Activated CD4-positive, alpha-beta T cell treated with anti-CD3 and anti-CD28 coated beads, Interleukin-2, amount 50 U/mL, for 24 hours (primary cell): ENCODE measurements at places on chromosomes 12 and 14.

- no peak for DNase-seq
Measured at GRCh38 chr12:65891219-65891618, 66.9 kb downstream of the HMGA2 start.

DNA sequence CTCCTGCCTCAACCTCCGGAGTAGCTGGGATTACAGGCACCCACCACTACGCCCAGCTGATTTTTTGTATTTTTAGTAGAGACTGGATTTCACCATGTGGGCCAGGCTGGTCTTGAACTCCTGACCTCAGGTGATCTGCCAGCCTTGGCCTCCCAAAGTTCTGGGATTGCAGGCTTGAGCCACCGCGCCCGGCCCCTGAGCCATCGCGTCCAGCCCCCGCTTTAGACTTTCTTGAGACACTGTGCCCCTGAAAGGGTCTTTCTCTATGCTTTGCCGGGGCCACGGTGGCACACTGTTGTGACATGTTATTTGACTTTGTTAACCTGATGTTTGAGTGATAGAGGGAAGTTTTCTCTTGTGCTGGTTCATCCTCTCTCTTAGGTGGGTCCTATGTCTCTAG, 186.4 kb downstream of the BTG1 start:
- no peak for DNase-seq

DNA sequence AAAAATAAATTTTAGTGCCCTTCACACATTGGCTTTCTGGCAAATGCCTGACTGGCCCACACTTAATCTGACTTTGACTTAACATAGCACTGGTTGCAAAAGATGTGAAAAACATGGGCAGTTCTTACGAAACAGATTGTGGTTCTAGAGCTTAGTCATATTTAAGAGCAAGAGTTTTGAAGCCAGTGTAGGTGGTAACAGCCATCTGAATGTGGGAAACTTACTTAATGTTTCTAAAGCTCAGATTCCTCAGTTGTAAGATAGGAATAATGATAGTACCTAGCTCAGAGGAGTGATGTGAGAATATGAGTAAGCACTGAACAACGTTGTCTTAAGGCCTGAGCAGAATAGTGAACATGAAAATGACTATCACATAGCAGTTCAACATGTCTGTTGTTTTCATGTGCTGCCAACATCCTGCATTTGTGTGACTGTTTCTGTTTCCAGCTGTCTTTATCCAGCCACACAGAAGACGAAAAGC, 262.7 kb downstream of the SYT1 start:
- DNase-seq, result no peak

DNA sequence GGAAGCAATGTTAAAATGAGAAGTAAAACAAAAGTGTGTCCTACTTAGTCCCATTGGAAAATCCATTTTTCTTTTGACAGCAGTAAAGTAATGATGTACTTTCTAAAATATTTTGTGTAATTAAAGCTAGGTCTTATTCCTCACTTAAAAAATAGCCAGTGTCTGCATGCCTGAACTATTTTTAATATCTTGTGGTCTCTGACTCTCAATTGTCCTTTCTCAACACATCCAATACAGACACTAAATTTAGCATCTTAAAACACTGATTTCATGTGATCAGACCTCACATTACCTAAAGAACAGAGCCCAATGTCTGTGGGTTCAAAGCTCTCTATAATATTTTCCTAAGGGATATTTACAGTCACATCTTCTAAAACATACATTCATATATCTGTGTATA, 108.0 kb downstream of the DERA start:
- DNase-seq, result no peak

DNA sequence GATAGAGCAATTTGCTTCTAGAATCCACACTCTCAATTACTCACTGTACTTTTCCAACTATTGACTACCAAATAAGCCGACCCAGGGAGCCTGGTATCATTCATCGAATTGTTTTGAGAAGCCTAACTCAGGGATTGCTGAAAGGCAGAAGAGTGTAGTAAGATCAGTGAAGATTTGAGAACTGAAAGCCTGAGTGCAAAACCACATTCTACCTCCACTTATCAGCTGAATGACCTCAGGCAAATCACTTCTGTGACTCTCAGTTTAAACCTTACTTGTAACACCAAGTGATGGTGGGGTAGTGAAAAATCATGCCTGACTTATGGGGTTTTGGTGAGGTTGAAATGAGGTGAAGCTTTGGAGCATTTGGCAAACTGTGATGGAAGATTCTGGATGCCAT, 126.1 kb upstream of the MAX start:
- DNase-seq, result no peak

- peak; percentile 4 for DNase-seq
Measured at GRCh38 chr14:91947475-91948184, at the start of gene FBLN5. Gene FBLN5 (minus strand): TSS chr14:91947694. CDS start chr14:91947229, 465 bp downstream.

DNA sequence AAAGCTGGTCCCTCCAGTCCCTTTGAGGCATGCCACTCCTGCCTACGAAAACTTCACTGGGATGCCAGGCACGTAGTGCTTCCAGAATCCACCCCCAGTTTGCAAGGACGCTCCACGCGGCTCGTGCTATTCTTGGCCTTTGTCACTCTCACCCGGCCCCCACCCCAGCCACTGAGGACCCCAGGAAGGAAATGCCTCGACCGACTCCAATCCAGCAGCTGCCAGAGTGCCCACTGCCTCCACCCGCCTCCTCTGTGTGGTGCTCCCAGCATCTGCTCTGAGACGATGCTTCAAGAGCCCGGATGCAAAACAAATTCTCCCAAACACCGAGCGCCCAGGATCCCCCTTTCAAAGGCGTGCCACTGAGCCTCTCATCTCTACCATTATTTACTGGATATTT, 123.9 kb downstream of the RFLNA start:
- no peak for DNase-seq

- no peak for DNase-seq
Measured at GRCh38 chr14:54503486-54503885, 6.2 kb upstream of the CGRRF1 start.

- no peak for DNase-seq
Measured at GRCh38 chr14:95500772-95501401, 15.6 kb downstream of the SYNE3 start.

- no peak for DNase-seq
Measured at GRCh38 chr14:103085106-103086091, 1.4 kb downstream of the LBHD2 start.

- no peak for DNase-seq
Measured at GRCh38 chr14:69460093-69460701, 24.3 kb upstream of the PLEKHD1 start.

DNA sequence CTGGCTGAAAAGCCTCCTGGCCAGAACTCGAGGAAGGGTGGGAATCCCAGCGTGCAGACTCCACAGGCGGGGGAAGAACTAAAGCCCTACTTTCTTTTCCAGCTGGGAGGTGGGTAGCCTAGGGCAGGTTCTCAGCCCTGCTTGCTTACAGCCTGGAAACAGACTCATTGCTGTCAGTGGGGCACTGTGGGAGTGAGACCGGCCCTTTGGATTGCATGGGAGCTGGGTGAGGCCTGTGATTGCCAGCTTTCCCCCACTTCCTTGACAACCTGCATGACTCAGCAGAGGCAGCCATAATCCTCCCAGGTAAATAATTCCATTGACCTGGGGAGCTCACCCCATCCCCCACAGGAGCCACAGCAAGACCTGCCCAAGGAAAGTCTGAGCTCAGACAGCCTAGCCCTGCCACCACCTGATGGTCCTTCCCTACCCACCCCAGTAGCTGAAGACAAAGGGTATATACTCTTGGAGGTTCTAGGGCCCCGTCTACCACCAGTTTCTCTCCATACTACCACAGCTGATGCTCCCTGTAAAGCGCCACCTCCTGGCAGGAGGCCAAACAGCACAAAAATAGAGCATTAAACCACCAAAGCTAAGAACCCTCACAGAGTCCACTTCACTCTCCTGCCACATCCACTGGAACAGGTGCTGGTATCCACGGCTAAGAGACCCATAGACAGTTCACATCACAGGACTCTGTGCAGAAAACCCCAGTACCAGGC, 294.1 kb downstream of the SEC23A start:
- DNase-seq, result no peak

DNA sequence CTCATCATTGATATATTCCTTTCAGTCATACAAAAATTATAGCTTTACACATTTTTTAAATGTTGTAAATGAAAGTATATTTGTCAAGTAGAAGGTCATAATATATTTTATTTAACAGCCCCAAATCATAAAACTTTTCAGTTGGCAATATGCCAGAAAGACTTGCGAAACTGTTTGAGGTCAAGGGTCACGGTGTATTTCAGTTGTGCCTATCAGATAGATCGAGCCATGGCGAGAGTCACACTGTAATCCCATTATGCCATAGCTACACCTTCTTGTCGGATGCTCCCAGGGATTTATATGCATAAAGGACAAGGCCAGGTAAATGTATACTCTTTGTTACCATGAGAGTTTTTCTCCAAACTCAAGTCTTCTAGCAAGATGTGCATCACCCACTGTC, 26.7 kb upstream of the G2E3 start:
- no peak for DNase-seq

GRCh38 chr14:66092206-66092605, 394.0 kb upstream of the CCDC196 start:
- DNase-seq, result no peak
